Umbilical cord (tissue), 2 donors: ENCODE measurements at places on chromosomes 5 and 9. TPM values are rescaled to one million over a fixed set of nuclear protein-coding genes. Genes with fewer than 3 reads are reported as not detected.

DNA sequence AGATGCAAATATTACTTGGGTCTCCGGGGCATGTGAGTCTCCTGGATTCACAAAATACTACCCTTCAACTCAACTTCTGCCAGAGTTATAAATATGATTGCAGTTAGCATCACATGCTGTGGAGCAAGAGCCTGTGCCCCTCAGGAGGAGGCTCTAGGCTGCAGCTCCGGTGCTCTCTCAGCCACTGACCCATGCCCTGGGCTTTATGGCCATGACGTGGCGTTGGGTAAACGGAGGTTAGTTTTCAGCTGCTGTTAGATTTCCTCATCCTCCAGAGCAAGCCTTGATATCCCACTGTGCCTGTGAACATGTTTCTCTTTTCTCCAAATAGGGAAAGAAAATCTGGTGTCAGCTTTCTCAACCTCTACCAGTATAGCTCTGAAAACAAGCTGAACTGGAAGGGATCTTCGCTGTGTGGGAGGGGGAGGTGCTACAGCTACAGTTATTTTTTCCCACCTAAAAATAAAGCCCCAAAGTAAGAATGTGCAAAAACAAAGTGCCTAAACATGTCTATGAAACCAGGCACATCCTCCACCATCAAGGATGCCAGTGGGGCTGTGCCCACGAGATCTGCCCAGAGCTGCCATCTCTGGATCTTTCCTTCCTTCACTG lies 124.4 kb upstream of the GPR151 start:
- no peak for DNase-seq

The STING1 gene
- 26.2 TPM for total RNA-seq

- DNase-seq: no peak
Observed at GRCh38 chr5:171770153-171770552, 15.5 kb upstream of the SMIM23 start.

- DNase-seq: no peak
Observed at GRCh38 chr9:95073042-95073607, 244.4 kb downstream of the FANCC start.

The INSYN2B gene
- total RNA-seq: 1.7 TPM

DNA sequence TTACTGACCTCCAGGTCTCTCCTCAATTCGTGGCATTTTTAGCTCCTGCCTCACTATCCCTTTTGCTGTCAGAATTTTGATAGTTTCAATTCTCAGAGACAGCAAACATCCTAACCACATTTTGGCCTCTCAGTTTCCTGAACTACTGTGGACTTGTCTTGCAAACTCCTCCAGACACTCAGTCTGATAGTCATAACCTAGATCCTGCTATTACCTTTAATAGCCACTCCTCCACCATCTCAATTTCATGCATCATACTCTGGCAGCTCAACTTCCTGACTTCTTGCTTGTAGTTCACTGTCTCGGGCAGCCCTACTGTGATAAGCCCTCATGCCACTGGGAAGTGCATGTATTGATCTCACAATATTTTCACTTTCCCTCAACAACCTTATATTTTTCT lies 481.8 kb upstream of the CDH18 start:
- no peak for DNase-seq

DNA sequence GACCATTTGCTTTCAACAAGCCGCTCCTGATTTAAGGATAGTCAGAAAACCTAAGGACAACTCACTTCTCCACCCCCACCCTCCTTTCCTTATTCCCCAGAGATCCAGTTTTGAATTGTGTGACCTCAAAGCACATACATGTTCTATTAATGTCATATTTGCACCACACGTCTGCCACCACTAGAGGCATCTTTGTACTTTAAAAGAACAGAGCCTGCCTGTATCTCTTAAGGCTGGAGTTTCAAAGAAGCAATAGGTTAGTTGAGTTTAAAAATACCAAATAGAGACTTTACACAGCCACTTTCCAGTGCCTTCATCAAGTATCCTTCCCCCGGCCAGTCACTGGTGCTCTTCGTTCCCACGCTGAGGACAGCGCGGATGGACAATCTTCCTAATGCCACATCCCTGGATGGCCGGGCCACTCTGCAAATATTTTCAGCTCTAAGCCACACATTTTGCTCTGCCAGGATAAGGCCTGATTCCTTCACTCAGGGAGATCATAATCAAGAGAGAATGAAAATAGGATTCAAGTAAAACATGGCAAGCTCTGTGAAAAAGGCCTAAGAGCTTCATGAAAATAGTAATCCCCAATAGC lies 146.3 kb downstream of the SNCAIP start:
- peak; percentile 31 for DNase-seq

DNA sequence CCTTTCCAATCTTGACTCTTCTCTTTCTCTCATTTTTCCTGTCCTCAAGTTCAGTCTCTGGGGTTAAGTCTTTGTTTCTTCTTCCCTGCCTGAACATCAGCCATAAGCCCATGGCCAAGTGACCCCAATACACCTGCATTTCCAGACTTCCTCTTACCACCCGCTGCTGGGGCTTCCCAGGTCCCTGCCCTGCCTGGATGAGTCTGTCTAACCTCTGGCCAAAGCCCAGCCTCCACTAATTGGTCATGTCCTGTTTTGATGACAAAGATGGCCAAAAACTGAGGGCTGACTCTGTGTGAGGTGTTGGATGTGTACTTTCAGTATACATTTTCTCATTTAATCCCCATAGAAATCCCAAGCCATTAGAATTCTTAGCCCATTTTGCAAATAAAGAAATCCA lies 47.3 kb downstream of the SH3TC2 start:
- no peak for DNase-seq

The RNF130 gene
- total RNA-seq: 73.9 TPM

The CER1 gene
- total RNA-seq: 3.9 TPM

The IRF1 gene
- 13.7 TPM for total RNA-seq

DNA sequence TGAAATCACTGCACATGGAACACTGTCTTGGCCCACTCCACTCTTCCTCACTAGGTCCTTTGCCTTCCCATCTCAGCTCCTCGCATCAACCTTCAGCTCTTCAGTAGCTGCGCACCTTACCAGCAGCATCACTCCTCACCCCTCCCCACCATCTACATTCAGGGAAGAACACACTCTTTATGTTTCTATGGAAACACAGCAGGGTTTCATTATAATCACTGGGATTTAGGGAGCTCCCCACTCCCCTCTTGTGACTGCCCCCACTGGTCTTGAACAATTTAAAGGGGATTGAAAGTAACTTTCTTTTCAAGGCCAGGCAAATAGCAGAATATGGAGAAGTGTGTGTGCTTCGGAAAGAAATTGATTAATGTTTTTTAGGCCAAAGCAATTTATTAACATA lies 111.2 kb downstream of the INSYN2B start:
- no peak for DNase-seq

The SLIT3 gene
- 82.6 TPM for total RNA-seq

The CD14 gene
- total RNA-seq: 66.7 TPM

DNA sequence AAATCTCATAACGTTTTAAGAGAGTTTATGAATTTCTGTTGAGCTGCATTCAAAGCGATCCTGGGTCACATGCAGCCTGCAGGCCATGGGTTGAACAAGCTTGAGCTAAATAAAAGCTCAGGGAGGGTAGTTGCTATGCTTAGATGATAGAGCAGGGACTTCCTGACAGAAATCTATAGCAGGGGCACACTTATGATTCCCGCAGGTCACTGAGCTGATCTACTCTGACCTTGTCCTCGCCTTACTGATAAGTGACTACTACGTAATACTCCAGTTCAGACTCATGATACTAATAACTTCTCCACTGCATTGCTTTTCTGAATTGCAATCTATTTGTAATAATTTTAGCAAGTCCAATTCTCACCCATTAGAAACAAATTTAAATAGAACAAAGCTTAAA lies 90.9 kb downstream of the NFIB start:
- no peak for DNase-seq

DNA sequence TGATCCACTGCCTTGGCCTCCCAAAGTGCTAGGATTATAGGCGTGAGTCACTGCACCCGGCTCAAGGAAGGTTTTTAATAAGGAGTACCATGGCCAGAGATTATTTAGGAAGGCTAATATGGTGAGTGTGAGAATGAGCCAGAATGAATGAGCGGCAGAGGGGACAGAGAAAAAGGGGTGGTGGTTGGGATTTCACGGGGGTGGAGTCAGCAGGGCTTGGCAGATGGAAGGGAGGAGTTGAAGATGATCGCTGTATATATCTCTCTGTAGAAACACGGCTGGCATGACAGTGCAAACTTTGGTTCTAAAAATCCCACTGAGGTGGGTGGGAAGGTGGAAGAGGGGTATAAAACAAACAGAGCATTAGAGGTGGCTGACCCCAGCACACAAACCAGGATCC lies 176.7 kb upstream of the TBC1D2 start:
- DNase-seq: no peak

DNA sequence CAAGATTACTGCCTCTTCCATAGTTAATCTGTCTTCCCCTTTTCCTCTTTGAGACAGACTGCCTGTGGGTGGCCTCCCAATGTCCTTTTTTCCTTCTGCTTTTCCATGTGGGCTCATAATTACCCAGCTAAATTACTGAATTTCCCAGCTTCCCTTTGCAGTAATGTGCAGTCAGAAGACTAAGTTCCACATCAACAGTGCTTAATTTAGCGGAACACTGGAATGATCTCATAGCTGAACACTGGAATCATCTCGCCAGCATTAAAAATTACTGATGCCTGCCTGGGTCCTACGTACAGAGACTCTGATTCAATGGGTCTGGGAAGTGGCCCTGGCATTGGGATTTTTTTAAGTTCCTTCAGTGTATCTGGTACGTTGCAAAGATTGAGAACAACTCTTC lies 84.3 kb downstream of the DNAH5 start:
- DNase-seq: no peak

DNA sequence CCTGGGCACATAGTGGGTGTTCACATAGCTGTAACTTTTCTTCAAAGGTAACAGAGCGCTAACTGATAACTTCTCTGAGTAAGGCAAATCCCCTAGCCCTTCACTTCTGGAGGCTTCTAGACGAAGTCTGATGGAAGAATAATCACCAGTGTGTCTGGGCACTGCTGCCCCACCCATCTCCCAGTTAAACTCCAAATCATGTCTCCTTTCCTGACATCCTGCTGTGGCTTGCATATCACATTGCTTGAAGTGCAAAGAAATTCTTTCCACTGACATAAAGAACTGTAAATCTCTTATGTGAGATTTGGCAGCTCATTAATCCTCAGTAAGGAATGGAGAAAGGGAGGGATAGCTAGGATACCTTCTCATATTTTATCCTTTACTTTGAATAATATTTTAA lies 74.6 kb downstream of the MARCHF11 start:
- peak; percentile 44 for DNase-seq

DNA sequence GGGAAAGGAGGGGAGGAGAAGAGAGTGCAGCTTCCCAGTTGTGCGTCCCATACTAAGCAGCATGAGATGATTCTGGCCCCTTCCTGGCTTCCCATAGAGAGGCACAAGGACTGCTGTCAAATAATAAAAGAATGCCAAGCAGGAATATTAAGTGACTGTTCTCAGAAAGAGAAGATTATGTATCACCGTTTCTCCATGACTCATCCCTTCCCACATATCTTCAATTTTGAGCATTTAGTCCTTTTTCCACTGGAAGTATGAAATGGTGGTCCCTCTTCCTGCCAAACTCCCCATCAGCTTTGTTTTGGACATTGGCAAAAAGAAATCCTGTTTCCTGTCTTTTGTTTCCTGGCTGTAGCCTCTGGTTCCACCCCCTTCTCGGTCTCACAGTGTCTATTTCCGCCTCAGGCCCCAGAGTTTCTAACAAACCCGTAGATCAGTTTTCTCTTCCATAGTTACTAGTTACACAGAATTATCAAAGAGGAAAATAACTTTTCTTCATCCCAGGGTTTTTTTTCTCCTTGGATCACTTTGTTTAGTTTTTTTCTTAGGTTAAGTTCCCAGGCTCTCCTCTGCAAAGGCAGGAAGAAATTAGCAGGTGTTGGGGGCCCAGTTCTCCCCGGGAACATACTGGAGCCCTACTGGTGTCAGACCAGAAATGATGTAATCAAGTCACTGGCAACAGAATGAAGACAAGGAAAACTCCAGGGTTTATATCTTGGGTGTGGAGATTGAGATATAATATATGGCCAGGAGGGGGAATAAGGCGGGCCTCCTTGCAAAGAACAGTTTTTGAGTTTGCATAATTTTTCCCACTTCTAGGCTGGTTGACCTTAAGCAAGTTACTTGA lies 26.4 kb upstream of the ARHGAP26 start:
- peak; percentile 30 for DNase-seq

DNA sequence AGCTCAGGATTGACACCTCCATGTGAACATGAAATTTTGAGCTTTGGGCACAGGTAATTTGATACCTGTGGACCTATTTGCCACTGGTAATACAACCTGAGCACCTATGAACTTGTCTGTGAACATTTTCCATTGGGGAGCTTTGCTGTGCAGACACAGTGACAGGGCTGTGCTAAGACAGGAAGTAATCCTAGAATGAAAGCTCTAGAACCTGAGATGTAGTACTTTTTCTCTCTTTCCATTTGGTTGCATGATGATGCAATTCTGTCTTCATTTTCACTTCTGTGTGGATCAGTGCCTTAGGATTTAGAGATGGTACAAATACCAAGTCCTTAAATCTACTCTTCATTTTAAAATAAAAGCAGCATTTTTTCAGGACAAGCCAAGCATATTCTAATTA lies 216.9 kb downstream of the NR3C1 start:
- no peak for DNase-seq

The PWWP2A gene
- total RNA-seq: 36.1 TPM
